Hair follicular keratinocyte (primary cell): ENCODE measurements at places on chromosomes 4 and X. TPM values are rescaled to one million over a fixed set of nuclear protein-coding genes. Genes with fewer than 3 reads are reported as not detected.

Gene FHDC1
- 2.3 and 6.6 TPM in 2 replicates for total RNA-seq

Gene NOP14
- total RNA-seq = 21.7 and 28.2 TPM in 2 replicates

Gene MAGEA1
- not detected in 2 replicates for total RNA-seq

Gene NRK
- 0.23 and 0.72 TPM in 2 replicates for total RNA-seq

Gene CORIN
- total RNA-seq = 0.16 TPM in 1 of 2 replicates, not detected in the other

Gene DCHS2
- total RNA-seq = 0.08 TPM in 1 of 2 replicates, not detected in the other
